CD4-positive, alpha-beta T cell treated with Interleukin-6 for 4 hours (primary cell): ENCODE measurements at places on chromosomes 16 and 17.
A peak's percentile ranks its signal among the peaks of the same experiment; 100 is the strongest.

DNA sequence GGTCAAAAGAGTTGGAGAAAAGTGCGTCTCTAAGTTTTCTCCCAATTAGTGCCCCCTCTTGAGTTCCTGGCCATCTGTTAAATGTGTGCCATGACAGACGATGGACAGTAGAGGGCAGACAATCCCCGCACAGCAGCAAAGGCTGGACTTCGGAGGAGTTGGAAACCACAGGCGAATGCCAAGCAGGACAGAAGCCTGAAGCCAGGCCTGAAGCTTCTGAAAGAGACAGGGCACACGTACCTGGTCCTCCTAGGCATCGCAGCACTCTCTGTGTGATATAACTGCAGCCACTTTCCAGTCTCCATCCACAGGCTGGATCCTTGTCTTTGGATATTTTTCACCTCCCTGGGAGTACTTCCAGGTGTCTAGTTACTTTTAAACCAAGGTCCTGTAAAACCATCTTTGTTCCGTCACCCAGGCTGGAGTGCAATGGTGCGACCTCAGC, 14.5 kb downstream of the C17orf100 start:
- DNase-seq: peak; percentile 57

DNA sequence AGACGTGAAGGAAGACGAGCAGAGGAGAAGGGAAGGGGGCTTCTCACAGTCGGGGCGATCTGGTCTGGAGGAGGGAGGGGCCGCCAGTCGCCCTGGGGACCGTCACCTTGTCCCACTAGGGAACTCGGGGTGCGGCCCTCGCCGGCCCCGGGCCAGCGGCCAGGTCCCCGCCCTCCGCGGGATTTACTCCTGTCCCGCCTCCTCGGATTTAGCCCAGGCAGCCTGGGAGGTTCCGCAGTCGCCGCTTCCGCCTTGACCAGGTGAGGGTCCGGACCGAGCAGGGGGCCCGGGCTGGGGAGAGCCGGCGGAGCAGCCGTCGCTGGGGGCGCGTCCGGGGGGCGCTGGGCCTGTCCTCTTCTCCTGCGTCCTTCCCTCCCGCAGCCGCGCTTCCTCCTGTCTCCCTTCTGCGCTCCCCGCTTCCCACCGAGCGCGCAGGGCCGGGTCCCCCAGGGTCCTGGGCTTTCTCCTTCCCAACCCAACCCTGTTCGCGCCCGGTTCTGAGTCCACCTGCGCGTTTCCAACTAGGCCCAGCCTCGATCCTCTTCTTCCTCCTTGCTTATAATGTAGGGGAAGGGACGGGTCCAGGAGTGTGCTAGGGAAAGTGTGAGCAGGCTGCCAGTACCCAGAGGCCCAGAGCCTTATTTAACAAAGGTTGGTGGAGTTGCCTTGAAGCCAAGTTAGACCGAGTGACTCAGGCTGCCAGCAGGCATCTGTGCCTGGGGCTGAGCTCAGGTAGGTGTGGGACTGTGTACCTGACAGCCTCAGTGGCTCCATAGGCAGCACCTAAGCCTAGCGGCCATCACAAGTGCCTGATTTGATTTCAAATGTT, at the start of gene TNK1:
Gene TNK1, plus strand, starts transcription at position 235 of the 829 bp plus-strand sequence. CDS start 1,838 bp downstream, outside the sequence.
- DNase-seq: no peak

- no peak for DNase-seq
Measured at GRCh38 chr17:29674281-29674680, 51.6 kb upstream of the CORO6 start.

DNA sequence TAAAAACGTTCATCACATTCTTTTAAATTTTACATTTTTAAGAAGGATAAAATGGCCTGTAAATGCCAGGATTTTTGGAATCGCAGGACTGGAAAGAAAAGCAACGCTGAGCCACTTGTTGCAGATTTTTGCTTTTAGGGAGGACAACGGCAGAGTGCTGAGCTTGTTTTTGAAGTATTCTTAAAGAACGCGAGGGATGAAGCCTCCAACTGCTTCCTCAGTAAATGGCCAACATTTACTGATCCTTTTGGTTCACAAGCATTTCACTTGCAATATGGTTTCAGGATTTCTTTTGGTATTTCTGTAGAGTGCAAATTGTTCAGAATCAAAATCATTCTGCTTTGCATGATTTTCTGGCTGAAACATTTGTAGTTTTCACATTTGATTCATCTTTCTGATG, 2.8 kb upstream of the KRT23 start:
- DNase-seq: no peak

- no peak for DNase-seq
Measured at GRCh38 chr17:6569370-6570285, 13.3 kb upstream of the PITPNM3 start.

DNA sequence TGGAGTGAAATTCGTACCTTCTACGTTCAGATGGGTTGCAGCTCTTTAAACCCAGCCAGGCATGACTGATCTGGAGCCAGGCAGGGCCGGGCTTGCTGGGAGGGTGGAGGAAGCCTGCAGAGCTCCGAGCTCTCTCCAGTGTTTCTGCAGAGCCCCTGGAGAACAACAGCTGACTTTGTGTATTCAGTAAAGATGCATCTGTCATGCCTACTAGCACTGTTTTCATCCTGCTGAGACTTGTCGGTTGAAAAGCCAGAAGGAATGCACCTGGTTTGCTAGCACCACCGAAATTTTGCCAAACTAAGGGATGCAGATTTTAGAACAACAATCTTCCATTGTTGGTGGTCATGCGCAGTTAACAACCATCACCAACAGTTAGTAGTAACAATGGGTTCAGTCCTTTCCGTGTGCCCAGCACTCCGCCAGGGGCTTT, 22.4 kb upstream of the SCNN1B start:
- DNase-seq: no peak

DNA sequence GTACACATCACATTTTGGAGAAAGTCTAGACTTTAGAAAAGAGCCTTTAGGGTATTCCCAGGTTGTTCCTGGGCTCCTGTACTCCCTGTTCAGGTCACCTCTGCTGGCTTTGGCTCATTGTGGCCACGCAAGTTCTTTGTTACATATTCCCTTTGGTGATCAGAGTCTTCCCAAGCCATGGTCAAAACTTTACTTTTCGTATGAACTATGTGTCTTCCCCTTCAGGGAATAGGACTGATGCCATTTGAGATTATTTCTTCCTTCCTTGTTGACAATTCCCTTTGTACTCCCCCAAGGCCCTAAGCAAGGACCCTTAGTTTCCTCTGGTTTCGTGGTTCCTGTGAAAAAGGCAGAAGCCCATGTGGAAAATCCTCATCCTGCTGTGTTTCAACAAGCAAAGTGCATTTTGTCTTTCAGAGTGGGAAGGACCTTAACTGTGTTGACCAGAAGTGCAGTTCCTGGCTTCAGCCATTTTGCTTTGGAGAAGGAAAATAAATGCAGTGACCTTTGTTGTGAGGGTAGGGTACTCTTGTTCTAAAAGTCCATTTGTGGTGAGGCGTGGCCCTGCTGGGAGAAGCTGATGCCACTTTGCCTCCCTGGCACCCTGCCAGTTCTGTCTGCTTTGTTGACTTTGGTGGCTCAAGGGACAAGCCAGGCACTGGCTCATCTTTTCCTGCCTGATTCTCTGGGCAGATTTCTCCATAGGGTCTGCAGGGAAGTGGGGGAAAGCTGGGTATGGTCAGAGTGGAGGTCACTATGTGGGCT, 55.1 kb downstream of the ZNRF1 start:
- DNase-seq: peak; percentile 28

DNA sequence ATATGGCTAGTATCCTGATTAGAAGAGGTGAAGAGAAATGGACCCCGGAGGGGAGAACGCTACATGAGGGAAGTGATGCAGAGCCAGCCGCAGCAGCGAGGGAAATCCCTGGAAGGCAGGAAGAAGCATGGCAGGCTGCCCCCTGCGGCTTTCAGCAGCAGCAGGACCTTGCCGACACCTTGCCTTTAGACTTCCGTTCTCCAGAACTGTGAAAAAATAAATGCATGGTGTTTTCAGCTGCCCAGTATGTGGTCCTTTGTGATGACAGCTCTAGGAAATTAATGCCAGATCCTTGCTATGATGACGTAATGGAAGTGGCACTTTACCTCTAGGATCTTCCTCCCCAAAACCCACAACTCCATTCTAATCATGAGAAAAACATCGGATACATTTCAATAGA, 9.7 kb upstream of the ZFP1 start:
- DNase-seq: no peak

DNA sequence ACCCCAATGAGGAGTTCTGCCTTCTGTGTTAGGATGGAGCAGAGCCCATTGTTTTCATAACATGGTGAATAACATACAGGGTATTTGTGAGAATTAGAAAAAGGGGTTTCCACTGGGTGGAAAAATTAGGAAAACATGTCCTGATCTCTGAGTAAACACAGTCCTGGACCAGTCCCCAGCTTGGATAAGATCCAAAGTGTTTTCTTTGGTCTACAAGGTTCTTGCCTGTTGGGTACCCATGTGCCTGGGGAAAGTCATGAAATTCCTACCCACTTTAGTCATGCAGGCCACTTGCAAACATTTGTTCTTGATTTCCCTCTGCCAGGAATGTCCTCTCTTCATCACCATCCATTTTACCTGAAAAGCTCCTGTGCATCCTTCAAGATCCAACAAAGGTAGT, 164.8 kb upstream of the DYNLRB2 start:
- DNase-seq: no peak

DNA sequence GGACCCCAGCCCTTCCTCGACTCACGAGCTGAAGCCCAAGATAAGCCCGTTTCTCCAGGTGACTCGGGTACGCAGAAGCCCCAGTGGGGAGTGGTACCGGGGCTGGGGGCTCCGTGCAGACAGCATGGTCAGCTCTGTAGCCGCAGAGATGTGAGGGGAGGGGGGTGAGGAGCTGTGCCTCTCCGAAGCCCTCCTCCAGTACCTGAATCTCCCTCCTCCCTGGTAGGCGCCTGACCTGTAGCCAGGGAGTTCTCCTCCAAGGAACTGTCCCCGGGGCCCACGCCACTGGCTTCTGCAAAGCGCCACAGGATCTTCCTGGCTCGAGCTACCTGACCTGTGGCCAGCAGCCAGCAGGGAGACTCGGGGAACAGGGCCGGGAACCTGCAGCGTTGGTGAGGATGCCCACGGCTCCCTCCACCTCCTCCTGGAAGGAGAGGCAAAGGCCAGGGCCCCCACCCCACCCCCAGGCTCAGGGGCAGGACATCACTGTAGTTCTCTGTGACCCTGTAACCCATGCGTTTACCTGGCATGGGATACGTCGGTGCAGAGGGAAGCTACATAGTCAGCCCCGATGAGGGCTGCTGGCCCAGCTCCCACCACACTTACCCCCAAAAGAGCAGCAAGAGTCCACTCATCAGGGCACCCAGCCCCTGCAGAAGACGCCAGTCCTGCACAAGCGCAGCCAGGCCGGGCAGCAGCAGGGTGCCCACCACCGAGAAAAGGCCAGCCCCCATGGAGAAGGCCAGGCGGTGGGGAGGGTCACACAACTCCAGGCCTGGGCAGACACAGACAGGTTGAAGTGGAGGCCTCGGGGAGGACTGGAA, 1.7 kb downstream of the SLC22A31 start:
- DNase-seq: no peak

DNA sequence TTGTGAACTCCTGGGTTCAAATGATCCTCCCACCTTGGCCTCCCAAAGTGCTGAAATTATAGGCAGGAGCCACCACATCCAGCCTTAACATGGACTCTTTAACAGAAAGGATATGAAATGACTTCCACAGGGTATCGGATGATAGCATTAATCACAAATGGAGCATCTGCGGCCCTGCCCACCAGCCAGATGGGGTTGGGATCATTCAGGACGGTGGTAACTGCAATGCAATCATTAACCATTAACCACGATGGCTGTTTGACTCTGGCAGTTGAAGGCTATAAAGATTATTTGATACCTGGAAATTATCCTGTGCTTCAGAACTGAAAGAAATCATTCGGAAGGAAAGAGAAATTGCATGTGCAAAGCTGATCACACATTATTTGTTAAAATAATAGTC, 5.3 kb upstream of the CHST5 start:
- DNase-seq: no peak

DNA sequence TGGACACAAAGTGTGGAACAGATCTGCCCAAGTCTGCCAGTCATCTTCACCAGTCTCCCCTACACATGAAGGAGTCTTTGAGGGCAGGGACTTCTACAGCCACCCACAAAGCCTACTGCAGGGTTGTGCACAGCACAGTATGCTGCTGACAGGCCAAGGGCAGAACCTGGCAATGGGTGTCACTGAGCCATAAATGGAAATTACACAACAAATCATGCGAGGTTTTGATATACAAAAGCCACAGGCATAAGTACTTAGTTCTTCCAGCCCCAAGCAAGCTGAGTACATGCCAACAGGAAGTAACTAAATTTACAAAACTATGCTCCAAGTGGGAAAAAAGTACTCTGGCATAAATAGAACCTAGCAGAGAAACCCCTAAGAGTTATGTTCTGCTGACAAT, 7.8 kb upstream of the PSMC3IP start:
- DNase-seq: no peak

- DNase-seq: no peak
Measured at GRCh38 chr17:48860034-48860433, 29.2 kb downstream of the CALCOCO2 start.

- no peak for DNase-seq
Measured at GRCh38 chr17:32803544-32803943, 73.4 kb downstream of the MYO1D start.

- no peak for DNase-seq
Measured at GRCh38 chr17:13521784-13522183, 79.9 kb downstream of the HS3ST3A1 start.

- DNase-seq: no peak
Measured at GRCh38 chr16:69378036-69378435, 7.8 kb downstream of the TERF2 start.

DNA sequence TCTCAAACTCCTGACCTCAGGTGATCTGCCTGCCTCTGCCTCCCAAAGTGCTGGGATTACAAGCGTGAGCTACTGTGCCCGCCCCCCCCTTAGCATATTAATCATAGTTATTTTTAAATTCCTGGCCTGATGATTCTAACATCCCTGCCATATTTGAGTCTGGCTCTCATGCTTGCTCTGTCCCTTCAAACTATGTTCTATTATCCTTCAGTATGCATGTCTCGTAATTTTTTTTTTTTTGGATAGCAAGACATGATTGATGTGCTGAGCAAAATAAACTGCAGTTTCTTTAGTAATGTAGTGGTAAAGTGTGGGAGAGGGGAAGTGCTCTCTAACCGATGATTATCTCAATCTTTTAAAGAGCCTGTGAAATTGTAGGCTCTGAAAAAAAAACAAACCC, 34.3 kb upstream of the TMEM92 start:
- DNase-seq: no peak

GRCh38 chr16:54143934-54144571, 142.5 kb downstream of the IRX3 start:
- no peak for DNase-seq

GRCh38 chr17:43372273-43372911, 26.4 kb upstream of the ARL4D start:
- no peak for DNase-seq

- no peak for DNase-seq
Measured at GRCh38 chr17:60933739-60934138, 256.1 kb downstream of the BCAS3 start.

- DNase-seq: no peak
Measured at GRCh38 chr16:52731219-52731875, 184.4 kb upstream of the TOX3 start.

- DNase-seq: no peak
Measured at GRCh38 chr16:86405319-86405718, 105.0 kb upstream of the FOXF1 start.
